Stimulated activated CD8-positive, alpha-beta memory T cell treated with anti-CD3 and anti-CD28 coated beads, Interleukin-2, amount 100 ng/mL, for 1 hour (primary cell): ENCODE measurements at places on chromosomes 13 and 19.

- DNase-seq = no peak
These were observed 48.5 kb downstream of the GAS6 start for GRCh38 chr13:113815151-113816058.

- no peak for DNase-seq
These were observed 10.5 kb downstream of the NAXD start for GRCh38 chr13:110625771-110626321.

DNA sequence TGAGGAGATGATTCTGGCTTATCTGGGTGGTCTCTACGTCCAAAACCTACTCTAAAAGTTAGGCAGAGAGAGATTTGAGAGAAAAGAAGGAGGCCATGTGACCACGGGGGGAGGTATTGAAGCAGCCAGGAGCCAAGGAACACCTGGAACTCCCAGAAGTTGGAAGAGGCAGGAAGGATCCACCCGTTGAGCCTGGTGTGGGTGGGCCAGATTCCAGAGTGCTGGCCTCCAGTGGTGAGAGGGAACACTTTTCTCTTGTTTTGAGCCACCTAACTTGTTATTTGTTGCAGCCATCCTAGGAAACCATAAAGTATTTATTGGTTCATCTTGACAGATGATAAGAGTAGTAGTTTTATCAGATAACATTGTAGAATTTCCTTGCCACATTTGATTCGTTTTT lies 396.9 kb downstream of the MYO16 start:
- DNase-seq = no peak

GRCh38 chr19:49071860-49072547 lies 495 bp downstream of the KCNA7 start:
- no peak for DNase-seq

DNA sequence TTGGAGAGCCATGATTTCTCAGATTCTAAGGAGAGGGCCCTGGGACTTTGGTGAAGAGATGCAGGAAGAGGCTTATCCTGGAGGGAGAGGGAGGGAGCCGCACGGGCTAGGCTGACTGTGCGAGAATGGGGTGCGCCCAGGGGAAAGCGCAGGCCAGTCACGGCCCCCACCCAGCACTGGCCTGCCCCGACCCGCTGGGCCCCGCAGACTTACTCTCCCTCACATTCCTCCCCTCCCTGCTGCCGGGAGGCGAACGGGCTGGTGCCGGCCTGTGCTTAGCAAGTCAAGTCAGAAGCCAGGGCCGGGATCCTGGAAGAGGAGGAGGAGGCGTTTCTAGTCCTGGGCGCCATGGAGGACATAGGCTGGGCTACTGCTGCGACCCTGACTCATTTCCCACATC lies 120.0 kb downstream of the CRYL1 start:
- no peak for DNase-seq

GRCh38 chr13:29924482-29925350 lies 74.3 kb upstream of the UBL3 start:
- DNase-seq = no peak
